ENCODE measurements at places on chromosomes 7 and 10.

DNA sequence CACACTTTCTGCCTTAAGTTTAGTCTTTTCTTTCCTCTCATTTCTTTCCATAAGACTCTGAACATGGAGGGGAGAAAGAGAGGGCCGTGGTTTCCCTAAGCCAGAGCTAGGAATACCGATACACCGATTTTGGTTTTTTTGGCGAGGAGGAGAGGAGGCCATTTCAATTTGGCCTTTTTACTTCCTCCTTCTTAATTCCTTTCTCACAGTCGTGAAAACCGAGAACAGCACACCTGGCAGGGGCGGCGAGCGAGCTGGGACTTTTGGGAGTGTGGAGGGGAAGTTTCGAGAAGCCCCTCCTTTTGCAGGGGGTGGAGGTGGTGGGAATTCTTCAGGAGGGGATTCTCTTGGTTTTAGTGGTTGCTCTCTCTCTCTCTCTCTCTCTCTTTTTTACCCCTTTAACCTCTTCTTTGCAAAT is 6.2 kb downstream of the GATA3 start:
- ATAC-seq = no peak

GRCh38 chr10:77768039-77768438 is 130.4 kb upstream of the KCNMA1 start:
- ATAC-seq = no peak

- no peak for ATAC-seq
These were observed 3.7 kb upstream of the IFIT1B start for GRCh38 chr10:89373916-89374711.

- ATAC-seq = no peak
These were observed 23.2 kb downstream of the CYP26A1 start for GRCh38 chr10:93096901-93097300.

GRCh38 chr10:1297566-1298301 is 241.5 kb downstream of the WDR37 start:
- peak; percentile 43 for ATAC-seq

Data from stimulated activated memory B cell treated with anti-CD40 and anti-IgM and Interleukin-4, amounts not matched to agents 10 μg/mL and 1 μg/mL and 100 μg/mL, for 72 hours (primary cell).